Kasumi-1 (cell line): ENCODE measurements at places on chromosomes 6 and 20.

GRCh38 chr20:42604998-42605956, 584.4 kb downstream of the PTPRT start:
- no peak for DNase-seq

- no peak for DNase-seq
Measured at GRCh38 chr6:150503041-150503440, 96.6 kb upstream of the PLEKHG1 start.

GRCh38 chr6:136274062-136274461, 15.6 kb downstream of the BCLAF1 start:
- DNase-seq = no peak

DNA sequence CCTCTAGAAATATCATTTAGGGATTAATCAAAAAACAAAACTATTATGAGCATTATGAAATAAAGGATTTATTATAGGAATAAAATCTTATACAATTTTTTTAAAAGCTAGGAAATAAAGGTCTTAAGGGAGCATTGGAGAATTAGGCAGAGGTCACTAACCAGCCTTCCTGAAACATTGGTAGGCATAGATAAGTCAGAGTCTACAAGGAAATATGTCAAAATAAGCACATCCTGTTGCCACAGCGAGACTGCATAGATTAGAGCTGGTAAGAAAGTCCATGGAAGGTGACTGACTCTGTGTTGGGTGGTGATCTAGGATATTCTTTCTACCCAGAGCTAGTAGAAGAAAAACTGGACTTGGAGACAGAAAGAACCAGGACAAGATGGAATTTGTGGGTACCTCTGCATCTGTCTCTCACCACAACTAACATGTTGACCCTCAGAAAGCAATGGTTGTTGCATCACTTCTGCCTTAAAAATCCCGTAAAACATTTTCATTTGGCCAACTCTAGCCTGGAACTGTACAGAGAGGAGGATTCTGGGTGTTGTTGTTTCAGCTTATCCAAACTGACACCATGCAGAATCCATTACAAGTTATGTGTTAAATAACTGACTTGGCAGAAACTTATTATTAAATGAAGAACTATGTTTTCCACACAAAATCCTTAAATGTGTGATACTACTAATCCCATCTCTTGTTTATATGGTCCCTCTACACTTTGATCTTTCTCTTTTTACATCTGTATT, 77.1 kb downstream of the FBXO5 start:
- no peak for DNase-seq

DNA sequence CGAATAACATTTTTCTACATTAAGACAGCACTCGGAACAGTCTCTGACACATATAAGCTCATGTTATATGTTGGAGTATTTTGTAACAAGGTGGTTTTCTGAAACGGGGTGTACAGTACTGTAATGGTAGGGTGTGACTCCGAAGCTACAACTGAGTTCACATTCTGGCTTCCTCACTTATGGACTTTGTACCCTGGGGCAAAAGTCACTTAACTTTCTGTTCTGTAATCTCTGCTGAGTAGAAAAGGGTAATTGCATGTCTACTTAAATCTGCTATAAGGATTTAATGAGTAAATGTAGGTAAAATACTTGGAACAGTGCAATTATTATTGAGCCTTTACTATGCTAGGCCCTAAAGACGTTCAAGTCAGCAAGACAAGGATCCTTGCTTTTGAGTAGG, 4.7 kb upstream of the LTV1 start:
- DNase-seq = no peak

DNA sequence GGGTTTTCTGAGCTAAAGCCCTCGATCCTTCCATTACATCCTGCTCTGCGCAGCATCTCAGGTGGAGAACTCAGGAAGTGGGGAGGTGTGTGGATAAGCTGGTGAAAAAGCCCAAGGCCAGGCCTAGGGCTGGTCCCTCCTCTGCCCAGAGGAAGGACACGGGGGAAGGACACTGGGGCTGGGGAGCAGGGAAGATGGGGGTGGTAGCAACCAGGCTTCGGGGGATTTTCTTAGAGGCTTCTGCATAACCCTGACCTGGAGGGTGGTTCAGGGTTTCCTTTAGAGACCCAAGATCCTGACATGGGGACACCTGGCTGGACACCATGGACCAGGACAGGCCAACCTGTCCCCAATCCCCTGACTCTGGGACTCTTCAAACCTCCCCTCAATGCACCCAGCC, 37.9 kb downstream of the SUN5 start:
- DNase-seq = no peak

GRCh38 chr6:33297956-33298772, 578 bp downstream of the RGL2 start:
- peak; percentile 68 for DNase-seq

- DNase-seq = no peak
Measured at GRCh38 chr6:136737374-136737844, 54.9 kb downstream of the MAP3K5 start.

DNA sequence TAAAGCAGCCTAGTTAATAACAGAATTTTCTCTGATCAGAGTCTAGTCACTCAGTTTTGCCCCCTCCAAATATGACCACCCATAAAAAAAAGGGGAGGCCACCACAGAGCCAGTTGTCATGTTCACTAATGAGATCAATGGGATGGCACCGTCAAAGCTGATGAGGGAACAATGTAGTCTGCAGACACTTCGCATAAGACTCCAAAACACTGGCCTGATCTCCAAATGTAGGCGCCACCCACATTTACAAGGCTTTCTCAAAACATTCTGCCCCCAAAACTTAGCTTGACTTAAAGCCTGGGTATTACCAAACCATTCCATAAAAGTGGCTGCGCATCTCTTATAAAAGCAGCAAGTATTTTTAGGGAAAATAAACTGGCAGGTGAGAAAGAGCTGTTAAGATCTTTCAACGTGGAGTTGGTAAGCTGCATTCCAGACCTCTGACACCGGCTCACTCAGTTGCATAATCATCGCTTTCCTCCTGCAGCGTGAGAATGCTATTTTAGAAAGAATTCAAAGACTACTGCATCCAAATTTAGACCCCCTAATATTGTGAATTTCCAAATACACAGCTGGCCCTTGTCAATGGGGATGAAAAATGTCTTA, 59.3 kb downstream of the TBC1D7 start:
- no peak for DNase-seq

DNA sequence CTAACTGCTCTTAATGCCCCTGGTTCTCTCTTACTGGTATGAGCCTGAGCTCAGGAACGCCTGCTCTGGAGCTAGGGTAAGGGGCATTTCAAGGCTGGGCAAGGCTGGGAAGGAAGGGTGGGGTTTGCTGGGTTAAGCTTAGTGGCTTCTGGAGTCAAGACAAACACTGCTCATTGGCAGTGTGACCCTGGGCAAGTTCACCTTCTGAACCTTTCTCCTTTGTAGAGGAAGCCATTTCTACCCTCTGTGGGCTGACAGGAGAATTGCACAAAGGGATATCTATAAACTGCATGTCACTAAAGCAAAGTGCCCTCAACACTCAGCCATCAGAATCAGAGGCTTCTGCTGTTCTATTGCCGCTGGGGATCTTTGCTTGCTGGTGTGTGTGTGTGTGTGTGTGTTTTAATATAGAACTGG, 20.3 kb upstream of the LRRN4 start:
- peak; percentile 87 for DNase-seq

DNA sequence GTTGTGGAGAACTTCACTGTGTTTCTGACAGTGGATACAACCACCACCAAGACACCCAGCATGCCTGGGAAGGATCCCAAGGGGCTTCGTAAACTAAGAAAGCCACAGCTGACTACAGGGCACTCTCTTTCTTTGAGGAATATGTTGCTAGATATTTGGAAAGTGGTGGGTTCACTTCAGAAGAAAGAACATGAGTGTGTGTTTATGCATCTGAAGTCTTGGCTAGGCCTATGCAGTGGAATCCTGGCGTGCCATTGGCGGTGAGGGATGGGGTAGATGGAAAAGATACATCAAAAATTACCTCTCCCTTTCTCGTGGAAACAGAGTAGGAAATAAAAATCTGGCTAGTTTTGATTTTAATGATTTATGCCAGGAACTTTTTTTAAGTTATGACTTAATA, 187.7 kb downstream of the PDE7B start:
- no peak for DNase-seq

- DNase-seq = no peak
Measured at GRCh38 chr20:10077886-10078285, 43.1 kb downstream of the ANKEF1 start.

GRCh38 chr20:51509208-51509607, 33.3 kb downstream of the NFATC2 start:
- no peak for DNase-seq

DNA sequence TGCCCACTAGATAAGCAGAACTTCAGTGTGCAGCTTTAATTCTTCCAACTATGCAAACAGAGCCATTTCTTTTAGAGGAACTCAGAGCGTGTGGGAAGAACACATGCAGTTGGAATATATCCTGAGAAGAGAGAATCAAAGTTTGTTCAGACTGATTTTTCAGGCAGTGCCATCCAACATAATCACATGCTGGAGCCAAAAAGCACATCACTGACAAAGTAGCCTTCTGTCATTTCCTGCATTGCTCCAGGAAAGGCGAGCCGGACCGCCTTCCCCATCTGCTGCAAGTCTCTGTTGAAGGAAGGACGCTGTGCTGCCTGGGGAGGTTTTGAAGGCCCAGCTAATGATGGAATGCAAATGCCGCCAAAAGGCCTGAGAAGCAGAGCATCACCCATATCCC, 98.4 kb downstream of the DOK5 start:
- no peak for DNase-seq

- no peak for DNase-seq
Measured at GRCh38 chr20:57278457-57278856, 12.0 kb upstream of the BMP7 start.

DNA sequence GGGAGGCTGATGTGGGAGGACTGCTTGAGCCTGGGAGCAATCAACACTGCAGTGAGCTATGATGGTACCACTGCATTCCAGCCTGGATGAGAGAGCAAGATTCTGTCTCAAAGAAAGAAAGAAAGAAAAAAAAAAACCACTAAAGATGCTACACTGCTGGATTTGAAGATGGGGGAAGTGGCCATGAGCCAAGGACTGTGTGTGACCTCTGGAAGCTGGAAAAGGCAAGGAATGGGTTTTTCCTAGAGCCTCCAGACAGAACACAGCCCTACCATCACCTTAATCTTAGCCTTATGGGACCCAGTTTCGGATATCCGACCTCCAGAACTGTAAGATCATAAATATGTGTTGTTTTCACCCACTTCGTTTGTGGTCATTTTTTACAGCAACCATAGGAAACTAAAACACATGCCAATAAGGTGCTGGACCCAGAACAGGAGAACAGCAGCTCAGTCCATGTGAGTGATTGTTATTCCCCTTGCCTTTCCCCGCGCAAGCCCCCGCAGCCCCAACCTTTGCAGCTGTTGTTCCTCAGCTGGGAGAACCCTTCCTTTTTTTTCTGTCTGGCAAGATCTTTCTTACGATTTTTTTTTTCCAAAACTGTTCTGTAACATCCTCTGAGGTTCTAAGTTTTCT, 11.1 kb upstream of the VAPB start:
- DNase-seq = peak; percentile 4

- no peak for DNase-seq
Measured at GRCh38 chr6:54515713-54516112, 207.5 kb downstream of the TINAG start.

GRCh38 chr20:62977613-62978560, 25.4 kb downstream of the SLC17A9 start:
- DNase-seq = no peak

DNA sequence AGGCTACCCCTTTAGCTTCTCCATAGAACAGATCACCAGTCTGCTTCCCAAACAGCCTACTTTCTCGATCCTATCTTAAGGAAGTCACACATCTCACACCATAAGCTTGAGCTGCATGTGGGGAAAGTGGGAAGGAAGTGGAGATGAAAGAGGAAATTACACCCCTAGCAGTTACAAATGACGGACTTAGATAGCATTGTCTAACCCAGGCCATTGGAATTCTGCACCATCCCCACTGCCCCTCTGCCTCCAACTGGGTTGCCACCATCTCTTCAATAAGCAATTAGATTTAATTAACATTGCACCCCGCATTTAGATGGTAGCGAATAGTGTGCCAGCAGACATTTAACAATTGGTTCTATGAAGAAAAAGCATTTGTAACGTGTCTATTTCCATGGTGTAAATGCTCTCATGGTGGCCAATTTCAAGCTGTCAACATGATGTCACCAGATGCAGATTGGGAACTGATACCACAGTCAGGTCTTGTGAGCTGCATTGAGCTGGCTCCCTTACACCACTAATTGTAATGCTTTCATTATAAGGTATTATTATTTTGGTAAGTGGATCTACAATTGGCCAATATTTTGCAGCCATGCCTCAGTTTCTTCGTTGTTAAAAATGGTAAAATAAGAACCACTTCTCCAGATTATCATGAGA, 124.7 kb downstream of the CD24 start:
- peak; percentile 68 for DNase-seq

GRCh38 chr20:50903353-50904051, 27.7 kb downstream of the ADNP start:
- DNase-seq = no peak

GRCh38 chr20:61134296-61135030, 117.6 kb upstream of the CDH4 start:
- DNase-seq = no peak

DNA sequence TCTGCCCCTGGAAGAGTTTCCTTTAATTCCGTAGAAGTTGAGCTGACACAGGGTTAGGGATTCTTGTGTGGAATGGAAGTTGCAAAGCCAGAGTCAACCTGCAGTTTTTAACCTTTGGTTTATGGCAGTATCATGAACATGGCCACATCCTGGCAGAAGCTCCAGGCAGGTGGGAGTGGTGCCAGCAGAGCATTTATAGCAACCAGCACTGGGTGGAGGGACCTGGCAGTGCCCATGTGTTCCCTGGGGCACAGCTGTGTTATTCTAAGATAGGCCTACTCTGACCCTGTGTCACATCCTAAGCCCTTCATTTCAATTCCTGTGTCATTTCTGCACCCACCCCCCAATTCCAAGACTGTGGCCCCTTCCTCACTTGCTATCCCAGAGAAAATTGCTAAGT, 26.1 kb upstream of the ZNF831 start:
- DNase-seq = no peak

- DNase-seq = peak; percentile 51
Measured at GRCh38 chr6:105949869-105950268, 136.3 kb upstream of the PRDM1 start.

- no peak for DNase-seq
Measured at GRCh38 chr6:137787016-137787415, 80.0 kb upstream of the TNFAIP3 start.

DNA sequence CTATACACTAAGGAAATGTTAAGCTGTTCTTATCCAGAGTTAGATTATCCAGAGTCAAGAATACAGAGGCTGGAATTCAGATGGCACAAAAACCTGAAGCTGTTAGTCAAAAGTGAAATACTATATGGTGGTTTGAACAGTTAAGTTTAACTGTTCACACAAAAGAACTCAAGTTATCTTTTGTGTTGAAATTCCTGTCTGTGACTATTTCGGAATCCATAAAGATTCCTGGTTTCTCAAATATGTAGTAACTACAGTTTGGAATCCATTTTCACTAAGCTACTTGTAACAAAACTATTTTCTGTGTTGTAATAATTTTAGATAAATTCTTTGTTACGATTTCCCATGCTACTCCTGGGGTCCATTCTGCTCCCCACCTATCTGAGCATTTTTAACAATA, 24.5 kb downstream of the FIG4 start:
- DNase-seq = no peak
